ENCODE measurements at places on chromosomes 6 and 20. TPM values are rescaled to one million over a fixed set of nuclear protein-coding genes. Genes with fewer than 3 reads are reported as not detected.

SLC22A7 gene
- not detected for total RNA-seq

NELFE gene
- total RNA-seq, result 69.7 TPM

TRIM15 gene
- 1.6 TPM for total RNA-seq

TFAP2D gene
- not detected for total RNA-seq

CDSN gene
- total RNA-seq, result not detected

SGK2 gene
- total RNA-seq, result 0.59 TPM

UST gene
- total RNA-seq, result 0.46 TPM

All from activated naive CD4-positive, alpha-beta T cell treated with anti-CD3 and anti-CD28 coated beads, Interleukin-2, amount 50 U/mL, for 72 hours (primary cell).